ENCODE measurements at places on chromosomes 7 and 10. TPM values are rescaled to one million over a fixed set of nuclear protein-coding genes. Genes with fewer than 3 reads are reported as not detected.
A peak's percentile ranks its signal among the peaks of the same experiment; 100 is the strongest.

- H3K27ac ChIP-seq, result no peak overlapping the region
- no peaks in the 10 kb centered on the region for H3K27me3 ChIP-seq
- no peak overlapping the region for H3K4me3 ChIP-seq
- H3K36me3 ChIP-seq, result no peaks in the 10 kb centered on the region
- no peak for DNase-seq
- H3K4me1 ChIP-seq, result no peaks in the 10 kb centered on the region
Measured at GRCh38 chr10:111439034-111439842, 362.4 kb downstream of the ADRA2A start.

The BZW2 gene
- 23.2 TPM for total RNA-seq

DNA sequence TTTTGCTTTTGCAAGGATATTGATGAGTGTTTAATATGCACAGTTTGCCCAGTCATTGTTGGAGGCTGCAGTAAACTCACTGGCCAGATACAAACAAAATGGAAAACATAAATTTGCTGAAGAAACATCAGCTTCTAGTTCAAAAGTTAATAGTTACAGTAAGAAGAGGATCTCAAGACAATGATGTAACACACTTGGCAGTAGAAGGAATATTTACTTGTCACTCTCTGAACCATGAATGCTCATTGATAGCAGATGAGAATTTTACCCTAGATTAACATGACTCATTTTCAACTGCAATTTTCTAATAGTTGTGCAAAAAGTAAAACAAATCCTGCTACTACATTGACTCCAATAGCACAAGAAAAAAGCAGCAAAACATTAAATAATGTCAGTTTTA lies 47.7 kb downstream of the VWC2 start:
- no peak overlapping the region for H3K27ac ChIP-seq
- no peaks in the 10 kb centered on the region for H3K36me3 ChIP-seq
- DNase-seq, result no peak
- no peaks in the 10 kb centered on the region for H3K4me1 ChIP-seq
- H3K4me3 ChIP-seq, result no peak overlapping the region

DNA sequence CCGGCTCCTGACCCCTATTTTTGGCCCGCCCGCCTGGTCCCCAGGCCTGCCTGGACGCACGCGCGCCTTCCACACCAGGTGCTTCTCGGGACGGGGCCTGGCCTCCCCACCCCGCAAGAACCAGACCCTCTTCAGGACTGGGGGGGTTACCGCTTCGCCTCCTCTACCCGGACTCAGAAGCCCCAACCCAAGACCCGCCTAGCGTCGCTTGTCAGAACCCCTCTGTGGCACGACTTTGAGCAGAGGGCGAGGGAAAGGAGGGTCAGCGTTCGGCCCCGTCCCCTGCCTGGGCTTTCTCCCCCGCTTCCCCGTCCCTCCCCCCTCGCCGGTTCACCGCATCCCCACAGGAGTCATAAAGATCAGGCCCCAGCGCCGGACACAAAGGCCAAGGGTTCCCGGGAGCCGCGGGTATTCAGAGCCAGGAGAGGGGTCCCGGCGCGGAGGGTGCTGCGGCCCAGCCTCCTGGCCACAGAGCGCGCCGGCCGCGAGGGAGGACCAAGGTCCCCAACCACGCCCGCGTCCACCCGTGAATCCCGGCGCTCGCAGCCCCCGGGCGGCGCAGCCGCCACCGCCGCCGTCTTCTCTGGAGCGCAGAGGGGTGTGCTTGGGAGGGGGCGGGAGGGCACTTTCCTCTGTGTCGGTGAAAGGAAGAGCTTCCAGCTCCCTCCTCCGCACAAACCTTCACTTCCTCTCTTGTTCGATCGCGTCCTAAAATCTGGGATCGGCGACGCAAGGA lies 351.9 kb downstream of the DNAJB6 start:
- H3K36me3 ChIP-seq, result no peaks in the 10 kb centered on the region
- no peak overlapping the region for H3K4me3 ChIP-seq
- H3K4me1 ChIP-seq, result peaks cover 55% of the 10 kb centered on the region

DNA sequence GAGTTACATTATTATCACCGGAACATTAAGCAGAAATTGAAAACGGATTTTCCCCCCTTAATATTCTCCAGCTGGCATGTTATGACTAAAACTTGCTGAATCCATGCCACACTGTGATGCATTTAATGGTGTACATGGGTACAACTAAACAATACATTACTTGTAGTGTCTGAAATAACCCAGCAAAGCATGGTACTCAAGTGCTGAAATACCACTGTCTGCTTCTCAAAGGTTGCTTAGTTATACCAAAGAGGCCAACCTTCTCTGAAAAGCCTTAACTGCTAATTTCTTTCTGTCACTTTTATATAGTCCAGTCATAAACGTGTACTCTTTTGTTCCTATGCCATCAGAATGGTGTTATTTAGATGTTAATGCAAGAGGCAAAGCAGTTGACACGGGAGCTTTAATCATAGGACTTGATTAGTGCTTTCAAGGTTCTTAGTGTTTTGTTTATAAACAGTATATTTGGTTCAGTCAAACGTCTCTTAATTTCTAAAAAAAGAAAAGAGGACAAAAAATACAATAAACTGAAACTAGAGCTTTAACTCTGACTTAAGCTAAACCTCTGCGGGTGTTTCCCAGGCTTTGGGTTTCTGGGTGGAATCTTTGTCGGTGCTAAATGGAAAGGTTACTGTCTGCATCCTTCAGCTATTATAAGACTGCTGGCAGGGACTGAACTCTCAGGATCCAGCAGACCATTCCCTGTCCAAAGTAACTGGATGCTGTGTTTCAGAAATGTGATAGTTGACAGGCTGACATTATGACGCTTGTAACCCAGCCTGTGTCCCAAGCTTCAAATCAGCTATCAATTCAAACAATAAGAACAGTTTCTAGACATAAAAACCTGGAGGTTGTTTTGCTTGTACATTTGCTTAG lies 202.6 kb downstream of the PPP1R3A start:
- no peaks in the 10 kb centered on the region for H3K36me3 ChIP-seq
- no peak overlapping the region for H3K27ac ChIP-seq
- DNase-seq, result no peak
- no peak overlapping the region for H3K4me3 ChIP-seq
- no peaks in the 10 kb centered on the region for H3K4me1 ChIP-seq

The ADAM8 gene
- 87.7 TPM for total RNA-seq

DNA sequence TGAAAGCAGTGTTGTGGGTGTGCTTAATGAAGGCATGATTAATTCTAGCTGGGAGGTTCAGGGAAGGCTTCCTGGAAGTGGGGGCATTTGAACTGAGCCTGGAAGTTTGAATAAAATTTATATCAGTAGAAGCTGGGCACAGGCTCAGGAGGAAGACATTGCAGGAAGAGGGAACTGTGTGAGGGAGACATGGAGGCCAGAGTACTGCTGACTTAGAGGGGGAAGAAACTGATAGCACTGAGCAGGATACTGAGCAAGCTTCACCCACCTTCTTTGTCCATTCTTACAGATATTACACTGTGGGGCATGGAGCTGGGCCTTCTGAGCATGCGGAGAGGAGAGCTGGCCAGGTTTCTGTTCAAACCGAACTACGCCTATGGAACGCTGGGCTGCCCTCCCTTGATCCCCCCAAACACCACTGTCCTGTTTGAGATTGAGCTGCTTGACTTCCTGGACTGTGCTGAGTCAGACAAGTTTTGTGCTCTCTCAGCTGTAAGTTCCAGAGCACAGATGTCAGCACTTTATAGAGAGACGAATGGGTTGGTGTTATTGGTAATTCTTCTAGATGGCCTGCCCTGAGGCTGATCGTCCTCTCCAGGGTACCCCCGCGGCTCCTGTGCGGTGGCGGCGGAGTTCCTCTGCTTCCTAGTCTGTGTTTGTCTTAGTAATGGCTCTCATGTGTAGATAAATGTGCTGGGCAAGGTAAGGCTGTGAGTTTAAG lies 2.1 kb downstream of the FKBP6 start:
- peak overlapping the region; percentile 76 for H3K27ac ChIP-seq
- H3K4me1 ChIP-seq, result peaks cover 8% of the 10 kb centered on the region
- H3K27me3 ChIP-seq, result no peaks in the 10 kb centered on the region

DNA sequence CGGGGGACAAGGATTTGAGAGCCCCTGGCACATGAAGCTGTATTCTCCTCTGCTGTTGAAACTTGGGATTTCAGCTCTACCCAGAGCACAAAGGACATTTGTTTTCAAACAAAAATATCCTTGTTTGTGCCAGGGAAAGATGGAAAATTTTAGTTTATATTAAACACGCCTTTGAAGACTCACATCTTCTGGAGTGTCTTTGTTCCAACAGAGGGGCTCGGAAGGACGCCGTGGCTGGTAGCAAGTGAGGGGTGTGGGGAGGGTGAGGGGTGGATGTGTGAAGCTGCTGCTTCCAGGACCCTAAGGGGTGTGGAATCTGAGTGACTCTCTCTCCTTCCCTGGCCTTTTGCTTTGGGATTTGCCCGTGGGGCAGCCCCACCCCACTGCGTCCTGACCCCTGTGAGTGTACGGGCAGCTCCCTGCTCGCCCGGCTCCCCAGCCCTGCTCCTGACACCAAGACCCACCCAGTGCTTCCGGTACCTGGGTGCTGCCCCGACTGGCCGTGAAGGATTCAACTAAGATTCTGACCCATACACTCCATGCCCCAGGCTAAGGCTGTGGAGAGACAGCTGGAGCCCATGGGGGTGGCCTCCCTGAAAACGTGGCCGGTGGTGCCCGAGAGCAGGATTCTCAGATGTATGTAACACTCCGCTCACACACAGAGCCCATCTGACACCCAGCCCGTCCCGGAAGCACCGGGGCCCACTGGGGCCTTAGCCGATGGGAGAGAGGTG lies 59.6 kb downstream of the ZRANB1 start:
- H3K4me3 ChIP-seq, result no peak overlapping the region
- DNase-seq, result peak; percentile 54
- no peaks in the 10 kb centered on the region for H3K27me3 ChIP-seq
- H3K4me1 ChIP-seq, result peaks cover 5% of the 10 kb centered on the region

DNA sequence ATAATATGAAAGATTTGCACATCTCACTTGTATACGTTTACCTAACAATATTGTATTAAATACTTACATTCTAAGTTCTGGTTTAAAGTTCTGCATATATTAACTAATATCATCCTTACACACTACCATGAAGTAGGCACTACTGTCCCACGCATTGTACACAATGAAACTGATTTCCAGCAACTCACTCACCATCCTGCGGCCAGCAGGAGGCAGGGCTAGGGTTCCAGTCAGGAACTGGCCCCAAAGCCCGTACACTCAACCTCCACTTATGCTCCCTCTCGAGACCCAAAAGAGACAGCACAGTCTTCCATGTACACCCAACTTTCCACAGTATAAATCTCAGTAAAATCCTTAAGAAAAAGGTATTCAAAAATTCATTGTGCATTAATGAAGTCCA lies 41.4 kb downstream of the GRID1 start:
- H3K4me1 ChIP-seq, result no peaks in the 10 kb centered on the region
- H3K27me3 ChIP-seq, result peaks cover 6% of the 10 kb centered on the region
- no peaks in the 10 kb centered on the region for H3K36me3 ChIP-seq

- no peak overlapping the region for H3K4me3 ChIP-seq
- H3K27ac ChIP-seq, result no peak overlapping the region
- no peaks in the 10 kb centered on the region for H3K4me1 ChIP-seq
- peaks cover 42% of the 10 kb centered on the region for H3K36me3 ChIP-seq
- DNase-seq, result no peak
Measured at GRCh38 chr10:120883071-120883470, 31.9 kb downstream of the WDR11 start.

GRCh38 chr7:44634839-44635591 lies 28.6 kb downstream of the OGDH start:
- H3K27me3 ChIP-seq, result no peaks in the 10 kb centered on the region
- DNase-seq, result no peak
- H3K4me1 ChIP-seq, result peaks cover 77% of the 10 kb centered on the region
- peak overlapping the region; percentile 74 for H3K27ac ChIP-seq
- H3K36me3 ChIP-seq, result no peaks in the 10 kb centered on the region

GRCh38 chr10:61456095-61456789 lies 3.1 kb upstream of the TMEM26 start:
- H3K27me3 ChIP-seq, result peaks cover 7% of the 10 kb centered on the region
- peak overlapping the region; percentile 33 for H3K27ac ChIP-seq
- no peak overlapping the region for H3K4me3 ChIP-seq
- H3K36me3 ChIP-seq, result no peaks in the 10 kb centered on the region
- peaks cover 53% of the 10 kb centered on the region for H3K4me1 ChIP-seq

DNA sequence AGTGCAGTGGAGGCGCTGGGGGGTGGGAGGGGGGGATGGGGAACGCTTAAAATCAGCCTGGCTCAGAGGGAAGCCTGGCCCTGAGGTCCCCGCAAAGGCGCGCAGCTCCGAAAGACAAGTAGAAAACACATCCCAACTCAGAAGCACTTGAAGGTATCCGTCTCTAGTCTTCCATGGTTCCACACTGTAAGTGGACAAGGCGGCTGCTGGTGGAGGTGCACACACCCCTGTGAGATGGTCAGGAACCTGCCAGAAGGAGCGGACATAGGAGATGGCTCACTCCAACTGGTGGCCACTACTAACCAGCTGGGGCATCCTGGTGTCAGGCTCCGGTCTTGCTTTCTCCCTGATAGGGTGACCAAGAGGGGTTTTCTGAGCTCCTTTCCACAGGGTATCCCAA lies 41.7 kb downstream of the CTBP2 start:
- no peaks in the 10 kb centered on the region for H3K27me3 ChIP-seq
- no peak overlapping the region for H3K4me3 ChIP-seq
- H3K4me1 ChIP-seq, result peaks cover 18% of the 10 kb centered on the region
- H3K27ac ChIP-seq, result no peak overlapping the region
- no peaks in the 10 kb centered on the region for H3K36me3 ChIP-seq

The PLXDC2 gene
- total RNA-seq, result 49.3 TPM

DNA sequence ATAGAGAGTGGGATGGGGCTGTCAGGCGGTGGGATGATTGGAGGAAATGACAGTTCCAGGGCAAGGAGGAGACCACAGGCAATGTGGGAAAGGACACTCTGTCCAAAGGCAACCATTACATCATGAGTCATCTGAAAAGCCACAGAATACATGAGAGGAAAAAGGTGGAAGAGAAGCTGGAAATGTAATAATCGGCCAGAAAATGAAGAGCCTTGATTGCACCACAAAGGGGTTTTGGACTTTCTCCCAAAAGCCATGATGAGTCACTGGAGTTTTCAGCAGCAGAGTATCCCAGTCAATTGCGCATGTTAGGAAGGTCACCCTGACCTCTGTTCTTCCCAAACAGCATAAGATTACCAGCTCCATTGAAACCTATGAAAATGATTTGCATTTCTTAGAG lies 222.0 kb downstream of the LHFPL3 start:
- H3K4me1 ChIP-seq, result no peaks in the 10 kb centered on the region
- no peak overlapping the region for H3K4me3 ChIP-seq
- no peaks in the 10 kb centered on the region for H3K36me3 ChIP-seq
- no peak overlapping the region for H3K27ac ChIP-seq
- no peak for DNase-seq

The FKBP9 gene
- 55.5 TPM for total RNA-seq
